ENCODE measurements at places on chromosomes 11 and 22.

DNA sequence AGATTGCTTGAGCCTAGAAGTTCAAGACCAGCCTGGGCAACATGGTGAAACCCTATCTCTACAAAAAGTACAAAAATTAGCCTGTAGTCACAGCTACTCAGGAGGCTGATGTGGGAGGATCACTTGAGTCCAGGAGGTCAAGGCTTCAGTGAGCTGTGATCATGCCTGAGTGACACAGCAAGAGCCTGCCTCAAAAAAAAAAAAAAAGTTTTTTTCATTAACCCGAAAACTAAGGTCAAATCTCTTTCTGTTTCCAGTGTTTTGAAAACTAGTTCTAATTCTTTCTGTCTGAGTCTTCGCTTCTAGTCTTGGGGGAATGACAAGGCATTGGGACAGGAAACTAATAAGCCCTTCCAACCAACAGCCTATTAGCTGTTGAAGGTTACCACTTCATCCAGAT lies 57.6 kb downstream of the LIF start:
- DNase-seq: no peak

- DNase-seq: no peak
These were observed 54.4 kb downstream of the FLRT1 start for GRCh38 chr11:64089915-64090805.

DNA sequence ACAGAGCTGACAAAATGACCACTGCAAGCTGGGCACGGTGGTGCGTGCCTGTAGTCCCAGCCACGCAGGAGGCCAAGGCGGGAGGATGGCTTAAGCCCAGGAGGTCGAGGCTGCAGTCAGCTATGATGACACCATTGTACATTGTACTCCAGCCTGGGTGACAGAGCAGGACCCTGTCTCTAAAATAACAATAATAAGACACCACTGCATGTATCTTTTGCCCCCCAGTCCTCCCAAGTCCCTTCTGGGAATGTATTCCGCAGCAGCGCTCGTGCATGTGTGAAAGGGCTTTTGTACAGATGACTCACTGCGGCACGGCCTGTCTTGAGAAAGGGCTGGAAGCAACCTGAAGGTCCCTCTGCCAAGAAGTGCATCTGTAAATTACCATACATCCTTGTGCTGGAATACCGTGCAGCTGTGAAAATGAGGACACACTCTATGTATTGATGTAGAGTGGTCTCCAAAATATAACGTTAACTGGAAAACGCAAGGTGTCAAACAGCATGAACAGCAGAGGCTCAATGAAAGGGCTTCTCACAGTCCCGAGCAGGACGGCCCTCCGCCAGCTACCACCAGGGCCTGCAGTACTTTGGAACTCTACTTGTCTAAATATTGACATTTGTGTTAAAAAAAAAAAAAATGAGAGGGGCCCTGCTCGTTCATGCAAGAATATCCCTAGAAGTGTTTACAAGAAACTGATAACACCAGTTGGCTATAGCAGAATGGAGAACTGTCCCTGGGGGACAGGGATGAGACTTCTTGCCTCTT lies 9.0 kb upstream of the CDC42EP2 start:
- DNase-seq: no peak

GRCh38 chr11:108559340-108559739 lies 34.2 kb downstream of the EXPH5 start:
- no peak for DNase-seq

DNA sequence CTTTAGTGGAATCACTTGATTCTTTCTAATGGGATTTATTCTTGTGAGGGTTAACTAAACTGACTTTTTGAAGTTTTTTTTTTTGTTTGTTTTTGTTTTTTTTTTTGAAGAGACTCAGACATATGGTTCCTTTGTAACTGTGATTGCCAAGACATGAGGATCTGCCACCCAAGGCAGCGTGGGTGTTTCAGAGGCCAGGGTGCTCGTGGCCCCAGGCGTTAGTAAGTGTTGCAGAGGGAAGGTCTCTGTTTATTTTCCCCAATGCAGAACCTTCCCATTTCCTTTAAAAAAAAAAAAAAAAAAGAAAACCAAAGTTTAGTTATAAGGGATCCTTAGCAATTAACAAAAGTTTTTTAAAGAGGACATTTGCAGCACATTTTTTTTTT lies 94.8 kb downstream of the CTTN start:
- no peak for DNase-seq

DNA sequence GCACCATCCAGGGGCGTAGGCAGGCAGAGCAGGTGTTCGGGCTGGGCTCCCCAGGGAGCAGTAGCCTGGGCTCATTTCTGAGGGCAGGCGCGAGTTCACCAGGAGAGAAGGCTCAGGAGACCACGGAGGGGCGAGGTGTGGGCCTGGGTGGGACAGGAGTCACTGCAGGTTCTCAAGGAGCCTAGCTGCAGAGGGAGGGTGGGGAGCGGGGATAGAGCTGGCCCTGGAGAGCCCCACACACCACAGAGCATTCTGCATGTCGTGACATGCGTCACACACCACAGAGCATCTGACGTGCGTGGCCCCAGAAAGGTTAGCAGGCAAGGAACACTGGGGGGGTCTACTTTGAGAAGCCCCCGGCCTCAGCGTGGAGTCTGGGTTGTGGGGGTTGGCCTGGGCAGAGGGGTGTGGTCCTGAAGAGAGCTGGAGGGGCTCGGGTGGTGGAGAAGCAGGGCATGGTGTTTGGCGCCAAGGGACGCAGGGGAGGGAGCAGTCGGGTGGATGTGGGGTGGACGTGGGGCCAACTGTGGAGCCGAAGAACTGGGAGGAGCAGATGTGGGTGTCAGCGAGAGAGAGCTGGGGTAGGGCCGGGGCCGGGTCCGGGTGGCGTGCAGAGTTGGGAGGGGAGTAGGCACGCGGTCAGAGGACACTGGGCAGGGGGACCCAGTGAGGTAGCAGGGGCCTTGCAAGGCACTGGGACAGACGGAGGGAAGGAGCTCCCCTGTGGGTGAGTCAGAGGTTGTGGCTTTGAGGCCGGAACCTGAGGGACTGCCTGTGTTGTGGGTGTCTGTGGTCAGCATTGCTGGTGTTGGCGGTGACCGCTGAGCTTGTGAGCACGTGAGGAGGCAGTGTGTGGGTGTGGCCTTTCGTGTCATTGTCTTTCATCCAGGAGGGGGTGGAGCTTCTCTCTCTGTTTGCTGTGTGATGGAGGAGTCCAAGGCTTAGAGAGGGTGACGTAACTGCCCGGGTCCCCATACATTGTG lies 25.5 kb downstream of the CTTN start:
- no peak for DNase-seq

- no peak for DNase-seq
These were observed 4.8 kb downstream of the PMM1 start for GRCh38 chr22:41584881-41585280.

GRCh38 chr11:131094827-131095226 lies 178.5 kb upstream of the SNX19 start:
- no peak for DNase-seq

- DNase-seq: no peak
These were observed 84.6 kb upstream of the PICALM start for GRCh38 chr11:86153439-86153838.

- no peak for DNase-seq
These were observed 52.9 kb upstream of the FDX1 start for GRCh38 chr11:110376711-110377324.

DNA sequence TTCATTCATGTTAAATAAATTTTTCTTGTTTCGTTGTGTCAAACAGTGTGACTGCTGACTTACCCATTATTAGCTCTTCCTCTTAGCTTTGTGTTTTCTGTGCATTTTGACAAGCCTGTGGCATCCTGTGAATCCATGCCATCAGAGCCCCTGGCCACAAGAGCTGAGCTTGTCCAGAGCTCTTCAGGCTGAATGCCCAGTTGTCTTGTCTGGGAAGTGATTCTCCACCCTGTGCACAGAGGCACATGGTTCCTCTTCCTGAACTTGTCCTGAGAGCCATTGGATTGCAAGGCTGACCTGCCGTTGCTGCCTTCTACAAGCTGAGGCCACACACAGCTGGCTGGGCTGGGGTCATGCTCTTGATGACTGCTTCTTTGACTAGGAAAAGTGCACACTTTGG lies 64.1 kb downstream of the PPP6R3 start:
- no peak for DNase-seq

DNA sequence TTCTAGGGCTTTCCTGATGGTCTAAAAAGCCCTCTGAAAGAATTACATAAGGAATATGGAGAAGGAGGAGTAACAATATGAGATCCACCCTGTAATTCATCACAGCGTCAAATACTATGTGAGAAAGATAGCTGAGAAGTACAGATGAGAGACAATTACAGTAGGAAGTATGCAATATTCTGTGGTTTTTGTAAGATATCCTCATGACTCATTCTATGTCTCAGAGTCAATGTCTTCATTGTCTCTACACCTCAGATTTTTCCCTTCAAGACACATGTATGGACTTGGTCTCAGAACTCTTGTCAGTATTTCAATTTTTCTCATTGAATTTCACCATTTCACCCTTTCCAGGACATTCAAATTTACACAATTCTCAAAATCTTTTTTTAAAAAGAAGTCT lies 343.3 kb upstream of the CTSC start:
- no peak for DNase-seq

- DNase-seq: no peak
These were observed at the start of gene SYT9 for GRCh38 chr11:7251836-7252682. Gene SYT9, plus strand, starts transcription at chr11:7251904. Its CDS starts 283 bp downstream, at chr11:7252187.

- no peak for DNase-seq
These were observed 666 bp upstream of the OVOL1 start for GRCh38 chr11:65786008-65786785.

GRCh38 chr22:25777411-25777810 lies 35.4 kb downstream of the MYO18B start:
- DNase-seq: no peak

DNA sequence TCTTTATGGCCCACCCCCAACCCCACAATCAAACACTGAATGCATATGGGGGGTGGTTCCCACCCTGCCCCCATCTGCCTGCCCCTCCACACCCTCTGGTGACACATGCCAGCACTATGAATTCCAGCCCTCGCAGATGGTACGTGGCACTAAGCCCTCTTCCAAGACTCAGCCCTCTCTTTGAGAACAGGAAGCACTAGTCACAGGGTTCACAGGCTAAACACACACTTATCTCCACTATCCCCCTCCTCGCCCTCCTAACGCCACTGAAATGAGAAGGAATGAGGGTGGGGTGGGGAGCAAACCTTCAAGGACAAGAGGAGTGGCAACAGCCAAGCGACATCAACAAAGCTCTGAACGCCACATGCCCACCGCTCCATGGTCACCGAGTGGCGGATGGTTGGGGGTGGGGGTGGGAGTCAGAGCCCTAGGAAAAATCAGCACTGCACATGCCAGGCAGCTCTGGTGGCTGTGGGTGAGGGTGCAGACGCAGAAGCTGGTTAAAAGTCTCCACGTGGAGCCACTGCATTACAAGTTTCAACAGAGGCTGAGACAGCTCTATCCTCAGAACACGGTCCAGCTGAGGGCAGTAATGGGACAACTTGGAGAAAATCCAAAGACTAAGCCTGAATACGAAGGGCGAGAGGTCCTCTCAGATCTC lies 33.6 kb downstream of the TMEM184B start:
- DNase-seq: no peak

Measured in stimulated activated CD4-positive, alpha-beta T cell treated with anti-CD3 and anti-CD28 coated beads, TNF-alpha, amount 100 ng/mL, for 1 hour (primary cell).